ENCODE measurements at places on chromosomes 2 and 18.
A peak's percentile ranks its signal among the peaks of the same experiment; 100 is the strongest.

DNA sequence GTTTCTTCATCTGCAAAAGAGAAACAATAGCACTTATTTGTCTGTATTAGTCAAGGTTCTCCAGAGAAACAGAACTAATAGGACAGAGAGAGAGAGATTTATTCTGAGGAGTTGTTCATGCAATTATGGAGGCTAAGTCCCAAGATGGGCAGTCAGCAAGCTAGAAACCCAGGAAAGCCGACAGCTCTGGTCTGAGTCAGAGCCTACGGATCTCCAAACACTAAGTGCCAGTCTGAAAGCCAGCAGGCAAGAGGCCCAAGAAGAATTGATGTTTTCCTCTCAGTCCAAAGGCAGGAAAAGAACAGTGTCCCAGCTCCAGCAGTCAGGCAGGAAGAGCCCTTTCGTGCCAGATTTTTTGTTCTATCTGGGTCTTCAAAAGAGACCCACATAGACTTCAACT, 36.5 kb upstream of the SLC66A3 start:
- DNase-seq = no peak

- no peak for DNase-seq
Observed at GRCh38 chr2:129751409-129751808, 228.1 kb upstream of the RAB6C start.

DNA sequence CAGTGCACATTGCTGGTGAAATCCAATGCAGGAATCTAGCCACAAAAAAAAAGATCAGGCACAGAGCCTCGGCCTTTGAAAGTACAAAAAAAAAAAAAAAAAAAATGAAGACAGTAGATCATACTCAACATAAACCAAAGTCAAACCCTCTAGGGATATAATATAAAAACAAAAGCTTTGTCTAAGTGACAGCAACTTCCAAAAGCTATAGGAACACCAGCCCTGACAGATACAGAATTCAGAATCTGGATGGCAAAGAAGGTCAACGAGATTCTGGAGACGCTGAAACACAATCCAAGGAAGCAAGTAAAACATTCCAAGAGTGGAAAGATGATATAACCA, 54.0 kb upstream of the SCN1A start:
- no peak for DNase-seq

DNA sequence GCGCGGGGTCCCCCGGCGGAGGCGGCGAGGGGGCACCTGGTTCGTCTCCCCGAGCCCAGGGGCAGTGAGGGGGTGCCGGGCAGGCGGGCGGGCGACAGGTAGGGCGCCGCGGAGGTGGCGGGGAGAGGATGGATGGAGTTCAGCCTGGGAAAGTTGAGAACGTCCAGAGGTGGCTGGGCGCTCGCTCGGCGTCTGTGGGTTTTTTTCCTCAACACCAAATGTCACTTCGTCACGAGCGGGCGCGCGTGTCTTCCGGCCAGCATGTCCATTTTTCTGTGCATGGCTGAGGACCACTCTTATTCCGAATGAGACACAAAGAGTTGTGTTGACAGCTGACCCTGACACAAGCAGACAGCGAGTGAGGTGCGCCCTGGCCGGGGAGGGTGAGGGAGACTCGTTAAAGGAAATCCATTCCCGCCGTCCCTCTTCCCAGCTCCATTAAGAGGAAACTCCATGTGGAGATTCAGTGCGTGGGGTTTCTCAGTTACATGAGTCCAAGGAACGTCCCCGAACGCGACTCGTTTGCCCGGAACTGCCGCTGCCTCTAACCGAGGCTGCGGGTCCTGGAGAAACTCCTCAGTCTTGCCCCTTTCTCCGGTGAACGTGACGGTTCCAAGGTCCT, 859 bp downstream of the GREB1L start:
- DNase-seq = no peak

DNA sequence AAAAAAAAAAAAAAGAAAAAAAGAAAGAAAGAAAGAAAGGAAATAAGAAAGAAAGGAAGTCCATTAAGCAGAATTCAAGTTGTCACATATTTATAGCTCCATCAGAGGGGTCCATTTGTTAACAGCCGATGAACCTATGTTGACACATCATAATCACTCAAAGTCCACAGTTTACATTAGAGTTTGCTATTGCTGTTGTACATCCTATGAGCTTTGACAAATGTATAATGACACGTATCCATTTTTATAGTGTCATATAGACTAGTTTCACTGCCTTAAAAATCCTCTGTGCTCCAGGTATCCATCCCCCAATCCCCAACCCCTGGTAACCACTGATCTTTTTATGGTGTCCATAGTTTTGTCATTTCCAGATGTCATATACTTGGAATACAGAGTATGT, 335.2 kb downstream of the RND3 start:
- DNase-seq = no peak

GRCh38 chr2:144357623-144358373, 162.1 kb downstream of the ZEB2 start:
- no peak for DNase-seq

GRCh38 chr18:50967714-50968661, at the start of gene ELAC1:
ELAC1 (plus strand) TSS chr18:50968040; CDS start chr18:50974405, 6,365 bp downstream.
- DNase-seq = peak; percentile 85

DNA sequence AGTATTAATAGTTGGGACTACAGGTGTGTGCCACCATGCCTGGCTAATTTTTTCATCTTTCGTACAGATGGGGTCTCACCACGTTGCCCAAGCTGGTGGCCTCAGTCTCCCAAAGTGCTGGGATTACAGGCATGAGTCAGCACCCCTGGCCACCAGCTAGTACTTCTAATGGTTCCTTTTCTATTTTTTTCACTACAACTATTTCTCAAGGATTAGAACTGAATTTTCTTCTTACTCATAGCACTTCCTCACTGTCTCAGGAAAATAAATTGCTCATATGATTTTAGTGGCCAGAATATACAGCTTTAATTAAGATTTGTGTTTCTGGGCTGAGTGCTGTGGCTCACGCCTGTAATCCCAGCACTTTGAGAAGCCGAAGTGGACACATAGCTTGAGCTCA, 43.2 kb upstream of the SOS1 start:
- DNase-seq = no peak

- DNase-seq = no peak
Observed at GRCh38 chr2:86806059-86806857, 15.5 kb upstream of the CD8A start.

DNA sequence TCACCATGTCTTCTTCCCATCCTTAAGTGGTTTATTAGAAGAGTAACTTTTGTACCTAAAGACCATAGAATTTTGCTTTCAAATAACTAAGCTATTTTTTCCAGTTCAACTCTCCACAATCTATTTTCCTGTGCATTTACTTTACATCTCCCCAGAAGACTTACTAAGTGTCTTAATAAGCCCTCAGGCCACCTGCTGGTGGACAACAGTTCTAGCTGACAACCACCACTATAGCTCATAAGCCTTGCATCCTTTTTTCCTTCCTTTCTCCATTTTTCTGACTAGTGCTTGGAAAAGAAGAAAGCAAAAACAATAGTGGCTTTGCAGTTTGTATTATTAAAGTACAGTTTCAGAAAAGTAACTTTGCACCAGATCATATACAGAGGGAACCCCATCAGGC, 149.5 kb upstream of the TMEM200C start:
- peak; percentile 24 for DNase-seq

DNA sequence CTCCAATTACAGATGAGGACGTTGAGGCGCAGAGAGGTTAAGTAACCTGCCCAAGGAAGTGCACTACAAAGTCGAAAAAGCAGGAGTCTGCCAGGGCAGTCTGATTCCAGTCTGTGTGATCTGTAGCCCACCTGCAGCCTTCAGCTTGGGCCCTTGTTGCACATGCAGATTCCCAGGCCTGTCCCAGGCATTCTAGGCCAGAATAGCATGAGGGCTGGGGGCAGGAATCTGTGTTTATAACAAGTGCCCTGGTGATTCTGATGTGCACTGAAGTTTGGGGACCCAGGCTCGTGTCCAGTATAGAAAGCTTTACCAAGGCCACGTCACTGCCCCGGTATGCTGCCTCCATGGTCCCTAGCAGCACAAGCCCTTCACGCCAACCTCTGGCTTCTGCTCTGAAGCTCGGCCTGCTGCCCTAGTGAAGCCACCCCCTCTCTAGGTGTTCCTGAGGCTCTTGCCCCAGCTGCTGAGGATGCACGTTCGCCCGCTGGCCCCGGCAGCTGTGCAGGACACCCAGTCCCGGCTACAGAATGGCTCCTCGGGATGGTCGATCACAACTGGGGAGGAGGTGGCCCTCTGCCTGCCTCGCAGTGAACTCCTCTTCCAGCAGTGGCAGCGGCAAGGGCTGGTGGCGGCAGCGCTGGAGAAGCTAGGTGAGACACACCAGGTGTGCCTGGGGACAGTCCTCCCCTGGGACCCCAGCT, 4.6 kb downstream of the CHRNG start:
- DNase-seq = no peak

DNA sequence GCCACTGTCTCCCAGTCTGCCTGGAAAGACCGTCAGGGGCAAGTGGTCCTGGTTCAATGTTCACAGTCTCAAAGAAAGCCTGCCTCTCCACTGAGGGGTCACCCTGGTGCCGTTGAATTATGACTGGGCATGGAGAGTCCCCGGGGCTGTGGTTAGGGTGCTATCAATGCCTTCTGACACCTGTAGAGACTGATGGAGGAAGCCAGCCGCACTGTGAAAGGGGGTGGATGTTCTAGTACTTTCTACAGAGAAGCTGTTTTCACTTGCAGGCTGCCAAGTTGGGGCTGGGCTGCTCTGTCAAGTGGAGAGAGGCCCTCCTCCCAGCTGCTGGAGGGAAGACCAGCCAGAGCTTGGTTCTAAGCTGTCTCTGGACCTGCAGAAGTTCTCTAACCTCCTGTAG, 80.5 kb downstream of the BCL2L11 start:
- DNase-seq = peak; percentile 40

DNA sequence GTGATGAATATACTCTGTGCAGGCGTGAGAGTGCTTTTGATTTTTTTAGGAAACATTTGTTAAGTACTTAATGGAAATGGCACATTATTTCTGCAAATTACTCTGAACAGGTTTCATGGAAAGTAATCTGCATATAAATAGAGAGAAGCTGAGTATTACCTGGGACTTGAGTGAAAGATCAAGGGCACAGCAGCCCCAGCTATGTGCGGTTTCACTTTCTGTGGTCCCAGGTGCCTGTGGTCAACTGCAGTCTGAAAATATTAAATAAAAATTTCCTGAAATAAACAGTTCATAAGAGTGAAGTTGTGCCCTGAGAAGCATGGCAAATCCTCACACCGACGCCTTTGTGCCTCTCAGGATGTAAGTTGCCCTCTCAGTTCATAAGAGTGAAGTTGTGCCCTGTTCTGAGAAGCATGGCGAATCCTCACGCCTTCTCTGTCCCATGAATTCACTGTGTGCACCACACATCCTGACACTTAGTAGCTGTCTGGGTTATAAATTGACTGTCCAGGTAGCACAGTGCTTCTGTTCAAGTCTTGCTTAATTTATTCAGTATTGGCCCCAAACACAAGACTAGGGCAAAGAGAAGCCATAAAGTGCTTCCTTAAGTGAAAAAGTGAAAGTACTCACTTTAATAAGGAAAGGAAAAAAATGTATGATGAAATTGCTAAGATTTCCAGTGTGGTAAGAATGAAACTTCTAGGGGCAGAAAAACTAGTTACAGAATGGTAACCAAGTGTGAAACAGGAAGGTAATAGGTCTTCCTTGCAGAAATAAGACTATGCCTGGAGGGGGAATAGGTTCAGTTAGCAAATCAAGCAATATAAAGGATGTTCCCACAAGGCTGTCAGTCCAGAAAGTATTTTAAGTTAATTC, 4.3 kb upstream of the SNTG2 start:
- no peak for DNase-seq

DNA sequence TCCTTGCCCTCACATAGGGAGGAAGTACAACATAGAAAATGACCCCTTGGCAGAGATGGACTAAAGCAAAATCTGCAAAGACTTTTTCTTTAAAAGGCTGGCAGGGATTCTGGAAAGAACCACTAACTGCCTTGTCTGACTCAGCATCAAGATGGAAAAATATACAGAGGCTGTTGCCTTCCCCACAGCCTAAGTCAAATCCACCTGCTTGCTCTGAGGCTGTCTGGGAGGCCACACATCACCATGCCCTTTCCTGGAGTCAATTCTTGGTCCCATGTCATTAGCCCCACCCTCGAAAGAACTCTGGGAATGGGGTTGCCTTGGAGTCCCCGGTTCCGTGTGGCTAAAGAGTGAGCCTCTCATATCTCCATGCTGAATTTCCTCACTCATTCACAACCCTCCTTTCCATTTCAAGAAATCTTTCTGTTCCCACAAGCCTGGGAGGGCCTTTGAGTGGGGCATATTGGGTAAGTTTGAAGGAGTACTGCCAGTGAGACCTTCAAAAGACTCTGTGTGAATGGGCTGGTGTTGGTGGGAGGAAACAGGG, 39.4 kb downstream of the BMP10 start:
- no peak for DNase-seq

GRCh38 chr18:76486574-76486973, 8.5 kb downstream of the ZNF516 start:
- no peak for DNase-seq

- no peak for DNase-seq
Observed at GRCh38 chr2:215660687-215661086, 224.8 kb upstream of the FN1 start.

DNA sequence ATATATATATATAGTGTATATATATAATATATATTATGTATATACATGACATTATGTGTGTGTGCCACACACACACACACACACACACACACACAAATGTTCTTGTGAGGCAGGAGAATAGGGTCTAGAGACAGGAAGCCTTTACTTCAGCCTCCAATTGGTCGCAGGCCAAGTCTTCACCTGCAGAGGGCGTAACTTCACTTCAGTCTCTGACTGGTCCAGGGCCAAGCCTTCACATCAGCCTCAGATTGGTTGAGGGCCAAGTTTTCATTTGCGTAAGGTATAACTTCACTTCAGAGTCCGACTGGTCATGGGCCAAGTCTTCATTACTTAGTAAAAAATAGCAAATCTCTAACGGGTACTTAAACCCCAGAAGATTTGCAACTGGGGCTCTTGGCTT, 13.2 kb upstream of the SS18 start:
- no peak for DNase-seq

DNA sequence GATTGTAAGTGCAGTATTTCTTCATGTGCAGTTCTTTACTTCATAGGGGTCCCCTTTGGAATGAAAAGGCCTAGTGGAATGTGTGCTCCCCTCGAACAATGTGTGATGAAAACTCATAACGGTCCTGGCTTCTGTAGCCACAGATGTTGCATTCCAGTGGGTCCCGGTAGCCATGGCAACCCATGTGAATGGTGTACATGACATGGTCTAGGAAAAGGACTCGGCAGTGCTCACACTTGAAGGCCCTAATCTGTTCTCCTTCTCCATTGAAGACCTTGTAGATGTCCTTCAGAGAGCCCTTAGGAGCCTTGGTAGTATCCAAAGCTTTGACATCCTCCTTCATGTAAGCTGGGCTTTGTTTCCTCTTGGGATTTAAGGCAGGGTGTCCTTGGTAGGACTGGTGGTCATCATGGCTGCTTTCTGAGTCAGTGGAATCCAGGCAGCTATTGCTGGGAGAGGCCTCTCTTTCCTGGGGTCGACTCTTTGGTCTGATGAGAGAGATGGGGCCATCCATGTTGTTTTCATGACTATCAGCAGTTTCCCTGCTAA, 144.0 kb downstream of the IKZF2 start:
- DNase-seq = no peak

Data from germinal center (tissue), 1 donor.